Lower leg skin (tissue), 4 donors: ENCODE measurements at places on chromosomes 7 and 10. TPM values are rescaled to one million over a fixed set of nuclear protein-coding genes. Genes with fewer than 3 reads are reported as not detected.
A peak's percentile ranks its signal among the peaks of the same experiment; 100 is the strongest.

Gene NET1
- total RNA-seq = 73.2 TPM

Gene SDHAF3
- total RNA-seq = 4.3 TPM

Gene PILRA
- total RNA-seq = 2.2 TPM

Gene DOCK1
- 108 TPM for total RNA-seq

Gene ASAH2
- 0.36 TPM for total RNA-seq

Gene RET
- total RNA-seq = 0.04 TPM

Gene OGA
- 121 TPM for total RNA-seq

DNA sequence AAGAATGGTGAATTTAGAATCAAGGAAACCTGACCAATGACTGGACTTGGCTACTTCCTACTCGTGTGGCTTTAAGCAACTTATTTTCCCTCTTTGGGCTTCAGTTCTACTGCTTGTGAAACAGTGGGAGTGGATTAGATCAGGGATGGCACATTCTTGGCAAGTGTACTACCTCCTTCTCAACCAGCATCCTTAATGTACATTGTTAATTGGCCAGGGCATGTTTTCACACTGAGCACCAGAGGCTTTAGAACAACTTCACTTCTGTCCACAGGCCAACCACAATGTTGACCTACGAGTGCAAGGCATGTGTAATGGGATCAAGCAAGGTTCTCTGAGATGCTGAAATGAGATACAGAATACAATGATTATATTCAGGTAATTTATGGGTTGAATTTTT is 315.3 kb downstream of the ADRA2A start:
- no peak for DNase-seq

DNA sequence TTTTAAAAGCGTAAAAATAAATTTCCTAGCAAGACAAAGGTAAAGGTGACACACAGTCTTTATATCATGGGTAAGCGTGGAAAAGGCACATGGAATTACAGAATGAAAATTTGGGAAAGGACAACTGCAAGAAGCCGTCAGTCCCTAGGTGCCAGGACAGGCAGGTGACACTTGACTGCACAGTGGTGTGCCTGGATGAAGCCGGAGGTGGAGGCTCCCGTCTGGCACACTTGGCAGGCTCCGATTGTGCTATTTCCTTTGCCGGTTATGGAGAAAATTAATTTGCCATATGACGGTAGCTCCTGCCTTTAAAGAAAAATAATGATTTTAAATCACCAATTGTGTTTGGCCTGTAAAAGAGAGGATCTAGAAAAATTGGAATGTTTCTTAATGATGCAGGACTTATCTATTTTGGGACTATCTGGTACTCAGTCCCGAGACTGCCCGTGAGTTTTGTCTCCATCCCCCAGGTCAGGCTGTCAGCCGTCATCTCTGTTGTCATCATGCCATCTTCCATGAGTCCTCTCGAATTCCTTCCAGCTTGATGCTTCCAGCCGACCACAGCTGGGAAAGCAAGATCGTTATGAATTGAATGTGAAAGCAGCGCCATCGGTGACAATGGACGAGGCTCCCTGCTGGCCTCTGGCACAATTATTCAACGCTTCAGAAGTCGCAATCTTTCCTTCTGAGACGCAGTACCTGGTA is 56.2 kb upstream of the MGMT start:
- peak; percentile 76 for DNase-seq

- no peak for DNase-seq
Observed at GRCh38 chr10:116203661-116204060, 69.3 kb downstream of the GFRA1 start.

DNA sequence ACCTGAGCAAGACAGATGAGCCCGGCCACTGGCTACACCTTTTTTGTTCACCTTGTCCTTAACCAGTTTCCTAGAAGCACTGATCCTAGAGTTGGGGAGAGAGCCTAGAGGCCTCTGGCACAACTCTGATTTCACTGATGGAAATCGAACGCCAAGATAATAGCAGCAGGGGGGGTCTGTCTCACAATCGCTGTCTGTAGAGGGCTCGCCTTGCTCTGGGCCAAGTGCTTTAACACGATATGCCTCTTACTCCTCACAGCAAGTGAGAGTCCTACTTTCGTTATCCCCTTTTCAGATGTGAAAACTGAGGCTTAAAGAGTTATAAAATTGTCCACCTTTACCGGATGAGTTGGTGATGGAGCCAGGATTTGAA is 472 bp downstream of the RASSF4 start:
- no peak for DNase-seq

DNA sequence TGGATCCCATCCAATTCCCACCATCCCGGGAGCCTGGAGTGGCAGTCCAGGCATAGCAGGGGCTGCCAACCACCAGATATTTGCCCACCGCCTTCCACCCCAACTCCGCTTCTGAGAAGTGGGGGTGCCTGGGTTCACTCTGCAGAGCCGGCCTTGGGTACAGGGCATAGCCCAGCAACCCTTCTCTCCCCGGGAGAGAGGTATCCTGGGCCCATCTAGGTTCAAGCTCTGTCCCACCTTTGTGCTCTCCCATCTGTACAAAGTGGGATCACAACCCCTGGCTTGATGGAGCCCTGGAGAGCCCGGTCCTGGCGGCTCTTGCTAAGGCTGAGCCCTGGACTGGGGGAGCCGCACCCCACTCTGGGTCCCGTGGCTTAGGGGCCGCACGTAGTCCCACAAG is 12.2 kb downstream of the MICALL2 start:
- DNase-seq = no peak

DNA sequence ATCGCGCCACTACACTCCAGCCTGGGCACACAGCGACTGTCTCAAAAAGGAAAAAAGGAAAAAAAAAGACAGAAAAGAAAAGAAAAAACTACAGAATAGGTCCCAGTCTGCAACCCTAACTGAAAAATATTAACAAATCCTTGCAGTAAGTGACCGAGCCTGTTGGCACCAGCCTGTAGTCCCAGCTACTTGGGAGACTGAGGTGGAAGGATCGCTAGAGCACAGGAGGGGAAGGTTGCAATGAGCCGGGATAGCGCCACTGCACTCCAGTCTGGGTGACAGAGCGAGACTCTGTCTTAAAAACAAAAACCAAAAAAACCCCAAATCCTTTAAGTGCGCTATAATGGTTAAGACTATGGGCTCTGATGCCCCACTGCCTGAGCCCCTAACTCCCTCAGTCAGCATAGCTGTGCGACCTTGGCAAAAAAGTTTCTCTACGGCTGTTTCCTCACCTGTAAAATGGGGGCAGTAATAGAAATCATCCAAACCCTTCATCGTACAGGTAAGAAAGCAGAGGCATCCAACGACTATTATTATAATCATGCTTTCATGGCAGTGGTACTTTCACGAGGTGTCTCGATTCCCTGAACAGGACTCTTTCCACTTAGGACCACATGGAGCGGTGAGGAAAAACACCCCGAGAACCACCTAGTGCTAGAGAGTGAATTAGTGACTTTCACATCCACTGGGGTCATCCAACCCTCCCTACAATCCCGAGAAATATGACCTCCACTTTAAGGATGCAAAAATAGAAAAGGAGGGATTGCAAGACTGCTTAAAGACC is 755 bp downstream of the TOMM7 start:
- no peak for DNase-seq

DNA sequence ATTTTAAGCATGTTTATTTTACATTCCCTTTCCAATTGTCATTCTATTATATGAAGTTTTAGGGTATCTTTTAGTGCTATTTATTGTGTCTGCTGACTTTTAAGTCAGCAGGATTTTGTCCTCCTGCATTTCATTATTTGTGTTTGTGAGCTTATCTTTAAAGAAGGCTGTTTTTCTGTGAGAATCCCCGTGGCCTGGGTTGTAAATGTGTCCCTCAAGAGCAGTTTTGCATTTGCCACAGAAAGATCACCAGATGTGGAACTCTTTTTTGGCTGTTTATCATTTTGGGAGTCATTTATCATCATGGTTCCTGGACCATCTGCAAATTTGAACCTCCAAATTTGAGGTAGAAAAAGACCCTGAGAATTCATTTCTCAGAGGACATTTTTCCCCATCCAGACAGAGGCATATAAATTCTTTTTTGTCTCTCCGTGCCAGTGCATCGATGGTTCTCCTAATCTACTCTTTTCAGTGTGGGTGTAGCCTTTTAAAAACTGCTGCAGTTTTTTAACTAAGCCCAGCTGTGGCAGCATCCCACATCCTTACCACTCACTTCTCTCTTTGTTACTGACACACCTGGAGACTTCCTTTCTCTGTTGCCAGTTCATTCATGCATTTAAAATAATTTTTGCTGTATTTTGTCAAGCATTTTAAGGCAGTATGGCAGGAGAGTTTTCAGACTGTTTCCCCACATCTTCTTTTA is 20.1 kb upstream of the MTURN start:
- DNase-seq = no peak

- DNase-seq = peak; percentile 84
Observed at GRCh38 chr7:27110186-27111031, 7.9 kb upstream of the HOXA2 start.

DNA sequence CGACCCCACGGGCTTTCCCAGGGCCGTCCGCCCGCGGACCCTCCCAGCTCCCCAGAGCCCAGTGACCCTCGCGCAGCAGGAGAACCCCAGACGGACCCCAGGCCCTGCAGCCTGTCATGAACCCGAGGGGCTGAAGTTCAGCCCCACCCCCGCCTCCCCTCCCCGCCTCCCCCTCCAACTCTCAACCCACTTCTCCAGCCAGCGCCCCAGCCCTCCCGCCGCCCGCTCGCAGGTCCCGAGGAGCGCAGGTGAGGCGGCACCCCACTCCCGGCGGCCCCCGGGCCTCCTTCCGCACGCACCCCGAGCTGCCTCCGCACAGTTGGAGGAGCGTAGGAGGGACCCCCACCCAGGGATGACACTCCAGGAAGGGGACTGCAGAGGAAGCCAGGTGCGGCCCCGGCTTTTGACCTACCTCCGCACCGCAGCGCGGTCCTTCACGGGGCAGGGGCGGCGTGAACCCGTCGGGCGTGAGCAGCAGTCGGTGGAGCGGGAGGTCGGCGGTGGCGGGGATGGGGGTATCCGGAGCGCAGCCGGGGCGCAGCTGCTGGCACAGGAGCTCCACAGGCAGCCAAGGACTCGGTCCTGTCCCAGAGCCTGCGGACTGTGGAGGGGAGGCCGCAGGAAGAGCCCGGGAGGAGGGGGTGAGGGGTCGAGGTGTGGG is at the start of gene TMEM176A:
Gene TMEM176A (plus strand): TSS at position 189 of the 661 bp plus-strand sequence. CDS start 782 bp downstream, outside the sequence.
- DNase-seq = no peak

DNA sequence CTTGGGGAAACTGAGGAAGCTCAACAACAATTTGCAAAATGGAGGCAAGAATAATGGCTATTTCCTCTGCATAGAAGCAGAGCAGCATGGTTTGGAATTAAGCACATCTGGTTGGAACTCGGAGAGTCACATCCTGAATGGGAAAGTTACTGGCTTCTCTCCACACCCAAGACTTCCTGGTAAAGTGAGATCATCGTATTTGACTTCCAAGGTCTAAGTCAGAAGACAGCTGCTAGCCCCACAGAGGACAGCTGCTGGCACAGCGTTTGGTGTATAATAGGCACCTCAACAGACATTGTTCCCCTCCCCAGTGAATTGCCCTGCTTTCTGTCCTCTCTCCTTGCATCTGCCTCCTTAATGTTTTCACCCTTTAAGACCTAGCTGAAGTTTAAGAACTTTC is 37.0 kb upstream of the NRF1 start:
- DNase-seq = no peak

- DNase-seq = no peak
Observed at GRCh38 chr7:91288208-91288824, 24.1 kb downstream of the FZD1 start.

DNA sequence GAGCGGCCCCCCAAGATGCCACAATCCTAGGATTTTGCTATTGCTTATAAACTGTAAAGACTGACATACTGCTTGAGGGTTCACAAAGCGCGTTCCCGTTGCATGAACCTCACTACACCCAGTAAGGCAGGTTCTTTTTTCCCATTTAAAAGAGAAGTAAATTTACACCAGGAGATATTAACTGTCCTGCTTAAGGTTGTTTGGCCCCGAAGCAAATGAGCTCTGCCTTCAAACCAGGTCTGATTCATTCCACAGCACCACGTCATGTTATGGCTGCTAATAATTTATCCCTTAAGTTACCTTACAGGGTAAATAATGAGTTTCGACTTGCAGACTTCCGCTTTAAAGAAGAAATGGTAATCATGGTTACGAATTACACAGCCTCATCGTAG is 559 bp upstream of the FKBP14 start:
- no peak for DNase-seq

GRCh38 chr7:40135317-40135610 is 459 bp downstream of the SUGCT start:
- peak; percentile 89 for DNase-seq

DNA sequence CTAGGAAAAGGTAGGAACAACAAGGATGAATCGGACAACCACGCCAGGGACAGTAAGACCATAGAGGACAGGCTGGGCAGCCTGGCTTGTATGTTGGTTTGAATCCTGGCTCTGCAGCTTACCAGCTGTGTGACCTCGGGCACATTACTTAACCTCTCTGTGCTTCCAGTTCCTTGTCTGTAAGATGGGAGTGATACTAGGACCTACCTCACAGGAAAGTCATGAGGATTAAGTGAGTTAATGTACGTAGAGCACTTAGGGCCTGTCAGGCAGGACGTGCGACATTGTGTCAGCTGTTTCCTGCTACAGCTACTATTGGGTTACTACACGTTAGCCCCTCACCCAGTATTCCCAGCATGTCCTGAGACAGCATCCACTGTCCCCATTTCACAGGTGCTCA is 32.1 kb downstream of the PLAC9 start:
- no peak for DNase-seq

DNA sequence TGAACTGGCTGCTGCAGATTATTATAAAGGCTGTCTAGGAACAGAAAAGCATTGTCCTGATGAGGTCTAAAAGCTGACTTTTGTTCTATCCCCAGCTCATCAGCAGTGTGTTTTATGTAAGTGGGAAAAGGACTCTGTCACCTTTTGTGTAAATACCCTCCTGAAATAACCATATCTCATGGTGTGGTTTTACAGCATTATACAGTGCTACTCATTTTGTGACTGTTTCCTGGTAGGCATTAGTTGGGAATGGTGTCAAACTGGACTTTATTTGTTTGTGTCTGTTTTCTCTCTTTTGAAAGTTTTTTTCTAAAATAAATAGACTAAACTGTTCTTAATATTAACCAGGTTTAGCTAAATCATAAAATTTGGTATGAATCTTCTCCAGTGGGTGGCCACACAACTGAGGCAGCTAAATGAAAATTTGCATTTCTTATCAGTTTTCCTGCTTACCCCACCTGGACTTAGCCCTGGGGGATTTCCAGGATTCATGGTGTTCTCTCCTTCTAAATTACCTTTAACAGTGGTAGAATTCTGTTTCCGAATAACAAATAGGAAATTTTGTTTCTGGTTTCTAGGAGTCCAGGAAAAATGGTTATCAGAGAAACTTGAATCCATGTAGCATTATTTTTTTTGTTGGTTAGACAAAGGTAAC is 140.9 kb downstream of the LHFPL3 start:
- DNase-seq = no peak

GRCh38 chr7:132321387-132321786 is 254.9 kb downstream of the PLXNA4 start:
- DNase-seq = no peak

DNA sequence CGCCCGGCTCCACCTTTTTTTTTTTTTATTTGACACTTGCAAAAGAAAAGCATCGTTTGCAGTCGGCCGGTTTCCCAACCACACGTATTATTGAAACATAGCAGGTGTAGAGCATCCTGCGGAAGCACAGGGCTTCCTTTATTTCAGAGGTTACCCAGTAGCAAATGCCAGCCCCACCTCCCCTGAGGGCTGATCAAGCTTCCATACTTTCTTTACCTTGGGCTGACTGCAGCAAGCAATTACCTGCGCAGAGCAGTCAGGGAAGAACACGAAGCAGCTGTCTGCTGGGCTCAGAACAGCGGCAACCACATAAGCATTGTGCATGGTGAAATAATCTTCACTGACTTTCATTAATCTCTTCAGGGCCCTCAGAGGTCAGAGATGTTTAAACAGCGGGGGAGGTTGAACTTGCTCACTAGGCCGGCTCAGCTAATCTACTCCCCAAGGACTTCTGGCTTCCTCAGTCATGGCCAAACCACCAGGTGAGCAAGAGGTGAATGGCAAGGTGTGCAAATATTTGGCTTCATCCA is 784.7 kb upstream of the AUTS2 start:
- DNase-seq = peak; percentile 61
